ENCODE measurements at places on chromosomes 7 and 10.

DNA sequence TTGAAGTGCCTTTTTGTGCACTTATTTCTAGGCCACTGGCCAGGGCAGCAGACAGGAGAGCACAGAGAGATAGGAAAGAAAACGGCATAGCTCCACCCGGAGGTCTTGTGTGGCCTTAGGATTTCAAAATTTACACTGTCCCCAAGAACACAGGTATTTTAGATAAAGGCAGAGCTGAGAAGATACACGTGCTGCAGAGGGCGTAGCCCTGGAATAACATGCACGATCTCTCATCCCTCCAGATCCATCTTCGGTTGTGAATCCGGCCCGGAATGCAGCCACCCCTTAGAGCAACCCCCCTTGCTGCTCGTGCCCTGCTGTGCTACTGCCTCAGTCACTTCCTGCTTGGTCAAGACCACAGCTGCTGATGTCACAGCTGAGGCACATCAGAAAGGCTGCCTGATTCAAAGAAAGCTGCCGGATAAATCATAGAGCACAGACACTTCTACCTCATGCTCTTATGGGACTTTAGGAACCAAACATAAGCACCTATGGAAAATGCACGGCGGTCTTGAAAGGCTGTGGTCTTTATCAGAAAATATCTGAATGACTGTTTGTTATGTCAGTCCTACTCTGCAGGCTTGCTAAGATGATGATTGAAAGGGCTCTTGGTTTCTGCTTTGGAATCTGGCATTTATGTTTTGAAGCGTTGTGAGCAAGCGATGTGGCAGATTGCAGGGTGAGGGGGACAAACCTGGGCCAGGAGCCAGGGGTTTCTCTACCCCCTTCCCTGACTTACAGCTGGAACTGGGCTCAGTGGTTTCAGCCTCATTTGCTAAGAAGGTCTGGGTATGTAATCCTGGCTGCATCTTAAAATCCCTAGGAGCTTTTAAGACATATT is 152.0 kb downstream of the SVIL start:
- no peak for DNase-seq

DNA sequence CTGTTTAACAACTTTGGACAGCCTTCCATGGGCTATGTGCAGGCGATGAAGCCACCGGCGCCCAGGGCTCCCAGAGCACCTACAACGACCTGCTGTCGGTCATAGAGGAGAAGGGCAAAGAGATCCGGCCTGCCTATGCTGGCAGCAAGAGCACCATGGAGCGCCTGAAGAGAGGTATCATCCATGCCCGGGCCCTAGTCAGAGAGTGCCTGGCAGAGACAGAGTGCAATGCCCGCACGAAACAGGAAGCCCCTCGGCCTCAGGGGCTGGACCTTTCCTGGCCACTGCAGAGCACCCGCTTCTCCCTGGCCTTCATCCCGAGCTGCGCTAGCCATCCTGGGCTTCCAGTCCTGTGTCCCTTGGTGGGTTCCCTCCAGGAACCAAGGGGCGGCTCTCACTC is 497.0 kb upstream of the PHF14 start:
- no peak for DNase-seq

GRCh38 chr7:134943785-134944400 is 42.4 kb upstream of the AGBL3 start:
- DNase-seq = peak; percentile 53

- no peak for DNase-seq
Measured at GRCh38 chr10:117298219-117298618, 57.3 kb downstream of the SLC18A2 start.

DNA sequence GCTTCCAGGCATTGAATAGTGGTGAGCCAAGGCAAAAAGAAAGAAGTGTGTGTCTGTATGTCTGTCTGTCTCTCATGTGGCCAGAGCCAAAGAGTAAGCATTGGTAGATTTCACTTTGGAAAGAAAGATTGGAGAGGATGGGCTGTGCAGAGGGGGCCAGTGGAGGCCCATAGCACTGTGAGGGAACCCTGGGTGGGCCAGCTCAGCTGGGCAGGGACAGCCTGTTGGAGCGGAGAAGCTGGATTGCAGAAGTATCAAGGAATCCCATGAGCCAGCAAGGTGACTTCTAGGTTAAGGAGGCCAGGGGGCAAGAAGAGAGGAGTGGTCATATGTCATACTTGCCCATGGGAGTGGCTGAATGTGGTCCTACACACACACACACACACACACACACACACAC is 1.5 kb upstream of the GRID1 start:
- no peak for DNase-seq

DNA sequence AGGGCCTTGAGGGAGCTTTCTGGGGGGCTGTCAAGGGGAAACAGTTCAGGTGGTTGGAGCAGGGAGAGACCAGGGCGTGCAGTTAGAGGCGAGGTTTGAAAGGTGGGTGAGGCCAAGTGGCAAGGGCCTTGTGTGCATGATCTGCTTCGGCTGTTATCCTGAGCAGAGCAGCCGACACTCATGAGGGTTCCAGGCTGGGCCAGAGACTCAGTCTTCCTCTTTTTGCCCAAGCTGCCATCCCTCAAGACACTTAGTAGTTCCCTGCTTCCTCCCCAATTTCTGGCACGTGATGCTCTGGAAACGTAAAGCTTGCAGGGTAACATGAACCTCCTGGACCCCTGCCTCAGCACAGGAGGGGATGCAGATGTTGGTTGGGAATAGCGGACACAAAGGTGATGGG is 44.1 kb downstream of the KLRG2 start:
- peak; percentile 16 for DNase-seq

GRCh38 chr10:133012573-133013359 is 70.4 kb upstream of the CFAP46 start:
- DNase-seq = no peak

DNA sequence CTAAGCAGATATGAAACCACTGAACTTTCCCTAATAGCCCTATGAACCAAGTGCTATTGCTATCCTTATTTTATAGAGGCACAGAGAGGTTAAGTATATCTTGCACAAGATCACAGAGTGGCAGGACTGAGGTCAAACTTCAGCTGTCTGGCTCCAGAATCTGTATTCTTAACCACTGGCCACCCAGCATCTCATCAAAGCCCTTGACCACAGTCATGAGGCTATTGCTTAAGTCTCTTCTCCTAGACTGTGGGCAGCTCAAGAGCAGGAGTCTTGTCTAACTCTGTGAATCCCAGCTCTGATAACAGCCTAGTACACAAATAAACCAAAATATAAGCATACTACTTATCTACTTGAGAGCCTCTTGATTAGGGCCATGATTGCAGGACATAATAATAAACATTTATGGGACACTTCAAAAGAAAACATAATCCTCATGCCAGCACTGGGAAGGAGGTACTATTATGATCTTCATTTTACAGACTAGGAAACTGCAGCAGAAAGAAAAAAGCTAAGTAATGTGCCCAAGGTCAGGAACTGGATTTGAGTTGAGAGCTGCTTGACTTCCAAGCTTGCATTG is 22.4 kb upstream of the SMC3 start:
- no peak for DNase-seq

- DNase-seq = no peak
Measured at GRCh38 chr10:60338786-60339185, 50.9 kb downstream of the ANK3 start.

GRCh38 chr10:26567351-26567721 is 129.2 kb downstream of the APBB1IP start:
- no peak for DNase-seq

GRCh38 chr10:33365871-33366411 is 31.5 kb upstream of the NRP1 start:
- DNase-seq = no peak

- DNase-seq = no peak
Measured at GRCh38 chr10:48285710-48286109, 11.2 kb upstream of the FRMPD2 start.

GRCh38 chr10:22754296-22754695 is 39.9 kb upstream of the PIP4K2A start:
- no peak for DNase-seq

GRCh38 chr10:96830511-96831199 is 1.4 kb upstream of the LCOR start:
- peak; percentile 73 for DNase-seq

DNA sequence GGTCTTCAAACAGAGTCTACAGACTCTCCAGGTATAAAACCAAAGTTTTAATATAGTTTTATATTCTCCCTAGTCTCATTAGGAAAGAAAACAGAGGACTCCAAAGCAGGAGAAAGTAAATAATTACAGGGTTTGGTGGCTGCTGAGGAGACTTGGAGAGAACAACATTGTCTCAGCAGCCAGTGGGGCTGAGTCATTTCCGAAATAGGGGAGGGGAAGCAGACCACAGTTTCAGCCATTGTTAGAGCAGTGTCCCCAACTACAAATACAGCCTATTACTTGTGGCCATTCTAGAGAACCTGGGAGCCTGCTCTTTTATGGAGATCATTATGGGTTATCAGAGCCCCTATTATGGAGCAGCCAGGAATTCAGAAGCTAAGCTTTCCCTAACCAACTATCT is 44.2 kb upstream of the A1CF start:
- no peak for DNase-seq

GRCh38 chr10:31278279-31278941 is 40.6 kb upstream of the ZEB1 start:
- DNase-seq = no peak

DNA sequence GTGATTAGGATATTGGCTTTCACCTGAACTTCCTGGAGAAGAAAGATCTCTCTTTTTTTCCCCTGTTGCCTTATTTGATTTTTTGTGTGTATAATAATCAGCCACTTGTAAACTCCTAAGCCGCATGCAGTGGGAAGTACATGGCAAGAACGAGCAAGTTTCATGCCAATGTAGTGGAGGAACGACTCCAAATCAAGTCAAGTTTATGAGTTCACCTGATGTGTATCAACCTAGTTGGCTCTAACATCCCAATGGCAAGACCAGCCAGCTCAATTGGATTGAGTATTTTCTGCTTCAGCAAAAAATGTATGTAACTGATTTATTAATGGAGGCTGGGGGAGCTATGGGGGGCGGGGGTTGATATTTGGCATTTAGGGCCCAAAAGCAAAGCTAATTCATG is 65.5 kb upstream of the LYZL1 start:
- no peak for DNase-seq

GRCh38 chr10:118666350-118666749 is 70.9 kb upstream of the PRLHR start:
- DNase-seq = no peak

DNA sequence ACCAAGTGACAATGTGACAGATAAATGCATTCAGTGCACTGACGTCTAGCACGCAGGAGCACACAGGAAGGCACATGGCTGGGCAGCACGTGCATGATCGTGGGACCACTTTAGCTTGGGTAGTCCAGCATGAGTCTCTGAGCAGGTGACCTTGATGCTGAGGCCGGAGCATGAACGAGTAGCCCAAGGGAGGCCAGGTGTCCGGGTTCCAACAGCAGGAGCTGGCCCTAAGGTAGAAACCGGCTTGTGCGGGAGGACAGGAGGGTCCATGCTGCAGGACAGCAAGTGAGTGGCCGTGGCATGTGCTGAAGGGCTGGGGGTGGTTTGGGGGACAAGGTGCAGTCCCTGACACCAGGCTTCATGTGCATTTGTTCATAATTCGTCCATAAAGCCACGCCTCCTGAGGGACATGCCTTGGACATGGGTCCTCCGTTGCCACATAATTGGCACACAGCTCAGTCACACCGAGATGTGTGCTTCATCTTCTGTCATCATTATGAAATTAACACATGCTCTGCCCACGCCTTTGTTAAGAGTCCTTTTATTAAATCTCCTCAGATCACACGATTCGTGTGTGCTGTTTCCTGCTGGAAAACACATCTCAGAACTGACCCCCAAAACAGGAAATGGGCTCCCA is 3.1 kb upstream of the STK32C start:
- no peak for DNase-seq

DNA sequence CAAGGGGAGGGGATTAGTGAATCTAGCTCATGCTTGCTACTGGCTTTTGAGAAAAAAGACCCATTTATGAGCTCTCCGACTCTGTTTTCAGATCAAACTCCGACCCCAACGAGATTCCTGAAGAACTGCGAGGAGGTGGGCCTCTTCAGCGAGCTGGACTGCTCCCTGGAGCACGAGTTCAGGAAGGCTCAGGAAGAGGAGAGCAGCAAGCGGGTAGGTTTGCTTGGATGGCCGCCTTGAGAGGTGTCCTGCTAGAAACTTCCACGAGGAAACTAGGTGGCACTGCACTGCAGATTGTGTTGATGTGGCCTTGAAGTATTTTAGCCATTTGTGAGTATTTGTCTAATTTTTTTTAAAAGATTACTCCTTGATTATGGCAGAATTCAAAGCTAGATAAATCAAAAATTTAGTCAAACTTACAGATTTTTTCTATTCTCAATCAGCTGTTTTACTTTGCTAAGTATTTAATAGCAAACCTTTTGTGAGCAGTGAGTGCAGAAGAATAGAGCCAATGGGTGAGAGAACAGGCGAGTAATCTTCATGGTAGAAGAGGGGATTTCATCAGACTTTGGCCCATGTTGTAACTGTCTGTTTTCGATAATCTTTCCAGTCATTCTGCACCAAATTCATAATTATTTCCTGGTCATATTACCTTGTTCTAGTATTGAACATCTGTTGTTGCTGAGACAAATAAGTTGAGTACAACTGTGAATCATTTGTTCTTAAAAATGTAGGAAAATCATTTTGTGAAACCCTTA is 95.4 kb downstream of the CREB5 start:
- DNase-seq = no peak

GRCh38 chr7:93046641-93047040 is 71.1 kb downstream of the SAMD9 start:
- DNase-seq = no peak

DNA sequence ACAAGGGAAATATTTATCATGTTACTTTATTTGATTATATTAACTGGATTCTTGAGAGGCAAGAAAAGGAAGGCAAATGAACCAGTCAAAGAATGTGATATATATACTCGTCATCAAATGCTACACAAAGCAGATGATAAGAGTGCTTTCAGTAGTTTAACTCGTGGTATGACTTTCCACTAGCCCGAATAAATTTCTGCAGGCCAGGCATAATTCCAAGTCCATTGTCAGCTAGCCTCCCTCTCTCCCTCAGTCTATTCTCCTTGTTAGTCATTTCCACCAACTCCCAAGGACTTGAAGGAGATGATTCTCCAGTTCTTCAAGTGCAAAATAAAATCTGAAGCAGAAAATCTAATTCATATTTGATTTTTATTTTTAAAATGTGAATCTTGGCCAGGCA is 190.5 kb downstream of the GLI3 start:
- DNase-seq = no peak

GRCh38 chr7:148527717-148528168 is 62.8 kb upstream of the C7orf33 start:
- peak; percentile 73 for DNase-seq

DNA sequence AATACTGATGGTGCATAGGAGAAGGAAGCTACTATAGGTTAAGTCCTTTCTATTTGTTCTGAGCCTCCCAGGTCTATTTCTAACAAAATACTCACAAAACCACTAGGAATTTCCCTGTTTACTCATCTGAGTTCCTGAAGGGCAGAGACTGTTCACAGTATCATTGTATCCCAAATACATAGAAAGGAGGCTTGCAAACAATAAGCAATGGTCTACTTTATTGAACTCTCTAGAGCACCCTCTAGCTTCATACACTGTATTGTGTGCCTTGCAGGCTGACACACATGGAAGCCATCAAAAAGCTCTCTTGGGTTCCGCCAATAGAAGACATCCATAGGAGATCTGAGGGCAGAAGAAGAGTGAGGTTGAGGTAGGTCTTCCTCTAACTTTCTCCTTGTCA is 826.1 kb downstream of the GRM8 start:
- DNase-seq = no peak

Measured in Caco-2 (cell line).